ENCODE measurements at places on chromosomes 3 and 15.

- DNase-seq, result no peak
Measured at GRCh38 chr15:78752492-78753358, 58.5 kb downstream of the ADAMTS7 start.

- no peak for DNase-seq
Measured at GRCh38 chr15:40118473-40118872, 9.8 kb upstream of the BMF start.

DNA sequence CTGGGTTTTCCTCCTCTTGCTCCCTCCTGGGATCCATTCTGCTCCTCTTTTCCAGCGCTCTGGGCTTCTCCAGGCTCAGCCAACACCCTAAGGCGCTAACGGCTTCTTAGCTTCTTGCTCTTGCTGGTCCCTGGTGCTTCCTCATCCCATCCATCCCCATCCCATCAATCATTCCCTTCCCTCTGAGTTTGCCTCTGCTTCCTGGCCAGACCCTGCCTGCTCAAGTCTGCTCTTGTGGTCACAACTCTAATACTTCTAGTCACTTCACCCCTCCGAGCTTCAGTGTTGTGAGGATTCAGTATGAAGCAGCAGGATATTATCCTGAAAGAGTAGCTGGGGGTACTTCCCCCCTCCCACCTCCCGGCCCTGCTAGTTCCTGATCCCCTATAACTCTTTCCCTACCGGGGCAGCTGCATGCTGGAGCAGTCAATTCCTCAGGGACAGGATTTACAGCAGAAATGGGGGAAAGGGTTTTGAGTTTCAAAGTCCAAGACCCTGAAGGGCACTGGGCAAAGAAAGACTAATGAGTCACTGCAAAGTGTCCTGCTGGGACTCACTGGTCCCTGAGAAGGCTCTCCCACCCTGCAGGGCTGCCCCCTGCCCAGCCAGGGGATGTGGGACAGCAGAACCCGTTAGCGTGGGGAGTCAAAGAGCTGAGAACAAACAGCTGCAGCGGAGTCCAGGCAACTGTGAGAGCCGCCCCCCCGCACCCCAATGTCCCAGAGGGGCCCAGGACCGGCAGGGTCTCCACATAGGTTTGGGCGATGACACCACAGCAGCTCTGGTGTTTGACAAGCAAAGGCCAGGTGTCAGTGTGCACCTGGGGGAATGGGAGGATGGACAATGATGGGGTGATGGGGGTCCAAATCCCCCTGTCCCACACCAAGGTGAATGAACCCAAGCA lies 2.3 kb upstream of the SYNM start:
- DNase-seq, result no peak

GRCh38 chr15:86863226-86863915 lies 783.7 kb downstream of the AGBL1 start:
- no peak for DNase-seq

DNA sequence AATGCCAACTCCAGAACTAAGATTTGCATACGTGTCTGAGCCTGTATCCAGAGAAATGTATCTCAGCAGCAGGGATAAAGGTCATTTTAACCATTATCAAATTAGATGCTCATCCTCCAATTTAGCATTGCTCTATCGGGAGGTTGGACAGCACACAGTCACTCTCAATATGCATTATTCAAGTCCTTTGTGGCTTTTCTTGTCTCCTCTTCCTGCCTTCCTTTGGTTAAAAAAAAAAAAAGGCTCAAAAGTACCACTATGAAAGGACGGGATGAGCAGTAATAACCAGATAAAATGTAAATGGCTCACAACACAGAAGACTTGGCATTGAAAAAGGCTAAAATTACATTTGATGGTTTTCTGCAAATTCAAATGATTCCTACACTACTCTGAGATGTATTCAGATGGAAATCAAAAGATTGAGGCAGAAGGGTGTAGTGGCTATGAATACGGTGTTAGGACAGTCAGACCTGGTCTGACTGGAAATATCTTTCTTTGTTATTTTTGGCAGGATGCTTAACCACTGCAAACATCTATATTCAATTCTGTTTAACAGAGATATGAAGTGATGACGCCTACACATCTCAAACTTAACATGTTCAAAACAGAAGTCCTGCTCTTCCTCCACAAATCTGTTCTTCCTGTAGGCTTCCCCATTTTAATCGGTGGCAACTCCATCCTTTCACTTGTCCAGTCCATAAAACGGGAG lies 109.6 kb downstream of the ADAMTS9 start:
- DNase-seq, result no peak

DNA sequence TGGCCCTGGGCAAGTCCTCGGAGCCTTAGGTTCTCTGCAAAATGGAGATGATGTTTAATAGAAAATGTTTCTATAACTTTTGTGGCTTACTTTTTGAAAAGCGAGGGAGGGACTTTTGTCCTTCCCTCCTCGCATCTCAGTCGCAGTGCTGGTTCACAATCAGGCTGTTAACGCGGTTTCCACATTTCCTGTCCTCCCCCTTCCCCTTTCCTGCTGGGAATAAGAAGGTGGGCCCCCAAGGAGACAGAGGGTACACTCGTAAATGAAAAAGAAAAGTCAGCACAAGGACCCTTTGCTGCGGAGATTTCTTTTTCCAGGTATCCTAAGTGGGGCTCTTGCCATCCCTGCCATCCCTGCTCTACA lies 29.5 kb downstream of the ARHGAP31 start:
- no peak for DNase-seq

DNA sequence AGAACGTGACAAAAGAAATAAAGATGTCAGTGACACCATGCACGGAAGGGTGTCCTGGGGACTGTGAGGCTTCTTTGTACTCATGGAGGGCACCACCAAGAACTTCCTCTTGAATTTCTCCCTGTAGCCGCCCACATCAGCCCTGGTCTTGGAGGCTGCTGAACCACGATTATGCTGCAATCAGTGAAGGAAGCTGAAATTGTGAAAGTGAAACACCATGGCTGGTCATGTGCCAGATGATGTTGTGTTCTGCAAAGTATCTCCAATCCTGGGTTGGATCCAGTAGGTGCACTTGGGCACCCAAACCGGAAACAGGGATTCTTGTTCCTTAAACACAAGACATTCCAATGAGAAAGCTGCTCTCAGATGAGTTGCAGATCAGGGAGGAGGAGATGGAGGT lies 104.4 kb upstream of the GOLGA6L6 start:
- no peak for DNase-seq

DNA sequence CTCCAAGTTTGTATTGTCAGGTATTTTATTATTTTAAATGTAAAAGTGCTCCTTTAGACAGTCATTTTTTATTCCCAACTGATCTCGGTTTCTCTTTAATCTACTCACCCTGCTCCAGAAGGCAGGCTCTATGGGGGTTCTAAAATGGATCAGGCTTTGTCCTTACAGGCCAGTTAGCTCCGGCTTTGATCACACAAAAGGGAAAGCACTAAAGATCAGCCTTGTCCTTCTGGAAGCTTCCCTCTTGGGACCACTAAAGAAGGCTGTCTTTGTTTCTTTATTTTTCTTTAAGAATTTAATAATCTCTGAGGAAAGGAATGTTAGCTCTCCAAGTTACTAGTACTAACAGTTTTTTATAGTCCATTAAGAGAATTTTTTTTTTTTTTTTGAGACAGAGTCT lies 560.5 kb upstream of the ZNF717 start:
- DNase-seq, result peak; percentile 11

GRCh38 chr3:158991146-158991705 lies 189.4 kb downstream of the MFSD1 start:
- peak; percentile 21 for DNase-seq

DNA sequence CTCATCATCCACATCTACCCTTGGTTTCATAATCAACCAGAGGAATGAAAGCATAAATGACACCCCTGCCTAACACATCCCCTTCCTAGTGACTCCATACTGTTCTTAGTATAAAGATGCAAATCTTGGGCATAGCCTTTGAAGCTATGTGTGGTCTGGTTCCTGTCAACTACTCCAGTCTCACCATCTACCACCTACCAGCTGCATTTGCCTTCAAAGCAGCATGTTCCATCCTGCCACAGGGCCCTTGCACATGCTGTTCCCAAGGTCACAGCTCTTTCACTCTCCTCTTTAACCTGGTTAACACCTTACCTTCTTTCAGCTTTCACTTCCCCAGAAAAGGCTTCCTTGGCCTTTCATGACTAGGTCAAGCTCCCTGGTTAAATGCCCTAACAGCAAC lies 62.3 kb upstream of the ARHGEF3 start:
- DNase-seq, result no peak

DNA sequence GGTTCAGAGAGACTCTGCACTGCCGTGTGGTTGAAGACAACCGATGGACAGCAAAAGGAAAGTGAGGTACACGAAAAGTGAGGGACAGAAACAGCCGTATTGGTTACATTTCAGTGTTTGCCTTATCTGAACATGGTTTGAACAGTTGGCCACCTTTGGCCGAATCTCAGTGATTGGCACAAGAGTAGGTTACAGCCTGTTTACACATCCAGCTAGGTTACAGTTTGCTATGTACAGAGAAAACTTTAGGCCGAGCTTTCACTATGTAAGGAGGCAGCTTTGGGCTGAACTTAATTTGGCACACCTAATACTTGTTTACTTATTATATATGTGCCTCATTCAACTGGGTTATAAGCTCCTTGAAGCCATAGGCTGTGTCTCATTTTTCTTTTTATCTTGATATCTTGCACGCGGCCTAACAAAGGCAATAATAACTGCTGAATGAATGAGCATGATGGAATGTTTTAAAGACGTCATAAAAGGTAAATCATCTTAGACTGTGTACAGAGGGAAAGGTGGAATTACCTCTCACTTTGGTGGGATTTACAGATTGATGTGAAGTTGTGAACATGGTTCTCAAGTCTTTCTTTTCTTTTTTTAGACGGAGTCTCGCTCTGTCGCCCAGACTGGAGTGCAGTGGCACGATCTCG lies 17.2 kb upstream of the GREM1 start:
- no peak for DNase-seq

Data from WERI-Rb-1 (cell line).